GM12891 (cell line): ENCODE measurements at places on chromosomes 11 and 22.

DNA sequence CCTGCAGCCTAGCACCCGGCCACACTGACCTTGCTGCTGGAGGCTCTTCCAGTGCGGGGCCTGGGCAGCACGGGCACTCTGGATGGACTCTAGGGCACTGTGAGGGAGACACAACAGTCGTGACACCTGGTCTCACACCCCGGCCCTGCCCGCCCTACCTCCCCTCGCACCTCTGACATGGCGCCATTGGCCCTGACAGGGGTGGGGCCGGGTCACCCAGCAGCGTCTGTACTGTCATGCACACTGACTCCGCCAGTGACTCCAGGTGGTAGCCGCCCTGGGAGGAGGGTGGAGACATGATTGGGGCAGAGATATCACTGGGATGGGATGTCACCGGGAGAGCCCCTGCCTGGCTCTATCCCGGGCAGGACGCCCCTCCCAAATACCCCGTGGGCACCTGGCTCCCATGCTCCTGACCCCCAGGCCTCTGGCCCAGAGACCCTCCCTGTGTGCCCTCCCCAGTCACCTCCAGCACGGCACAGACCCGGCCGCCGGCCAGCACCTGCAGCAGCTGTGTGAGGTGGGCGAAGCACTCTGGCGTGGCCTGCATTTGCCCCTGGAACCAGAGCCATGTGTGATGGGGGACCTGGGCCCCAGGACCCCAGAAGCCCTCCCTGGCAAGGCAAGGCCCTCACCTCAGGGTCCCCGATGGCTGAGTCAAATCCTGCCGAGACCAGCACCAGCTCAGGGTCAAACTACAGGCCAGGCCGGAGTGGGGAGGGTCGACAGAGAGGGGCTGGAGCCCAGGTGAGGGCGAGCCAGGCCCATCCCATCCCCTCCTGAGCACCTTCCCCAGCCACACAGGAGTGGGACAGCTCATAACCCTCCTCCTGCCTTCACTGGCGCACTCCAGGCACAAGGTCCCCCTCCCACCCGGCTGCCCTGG lies 2.6 kb downstream of the HDAC10 start:
- DNase-seq = no peak

DNA sequence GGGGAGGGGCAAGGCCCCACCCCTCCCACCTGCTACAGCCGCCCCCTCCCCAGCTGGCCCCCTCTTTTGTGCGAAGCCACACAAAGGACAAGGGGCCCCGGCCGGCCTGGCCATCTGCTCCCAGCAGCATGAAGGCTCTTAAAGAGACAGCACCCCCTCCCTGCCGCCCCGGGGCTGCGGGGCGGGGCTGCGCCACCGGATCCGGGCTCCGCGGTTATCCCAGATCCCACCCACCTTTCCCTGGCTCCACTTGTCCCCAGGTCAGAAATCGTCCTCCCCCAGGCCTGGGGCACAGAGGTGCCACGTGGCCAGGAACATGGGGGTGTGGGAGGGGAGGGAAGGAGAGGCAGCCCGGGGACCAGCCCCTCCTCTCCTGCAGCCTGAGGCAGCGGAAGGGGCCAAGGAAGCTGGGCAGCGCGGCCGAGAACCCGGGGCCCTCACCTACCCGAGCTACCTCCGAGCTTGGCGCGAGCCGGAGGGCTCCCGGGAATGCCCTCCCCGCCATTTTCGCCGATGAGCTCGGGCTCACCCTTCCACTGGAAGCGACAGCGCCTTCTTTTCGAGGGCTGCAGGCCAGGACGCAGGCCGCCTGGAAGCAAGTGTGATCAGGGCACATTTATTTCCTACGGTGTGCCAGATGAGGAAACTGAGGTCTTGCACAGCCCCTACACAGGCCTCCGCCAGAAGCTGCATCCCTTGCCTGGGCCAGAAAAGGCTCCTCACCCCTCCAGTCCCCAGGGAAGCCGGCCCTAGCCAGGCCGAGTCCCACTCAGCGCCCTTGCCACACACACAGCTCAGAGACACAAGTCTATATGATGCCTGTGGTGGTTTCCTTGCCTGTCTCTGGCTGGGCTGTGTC lies 2.5 kb upstream of the RCOR2 start:
- no peak for DNase-seq

DNA sequence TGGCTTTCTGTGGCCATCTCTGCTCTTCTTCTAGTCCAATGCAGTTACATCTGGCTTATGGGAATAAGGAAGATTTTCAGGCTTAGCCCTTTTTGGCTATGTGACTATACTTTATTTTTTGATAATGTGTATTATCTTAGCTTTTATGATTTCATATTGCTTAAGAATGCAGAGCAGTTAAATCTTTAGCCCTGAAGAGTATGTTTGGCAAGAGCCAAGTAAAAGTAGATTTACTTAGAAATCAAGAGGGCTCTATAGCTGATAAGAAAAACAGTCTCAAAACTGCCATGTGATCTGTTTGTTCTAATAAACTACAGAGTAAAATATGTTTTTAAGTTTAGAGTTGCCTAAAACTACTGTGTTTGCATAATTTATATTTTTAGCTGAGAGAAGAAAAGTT lies 61.2 kb downstream of the RNF169 start:
- DNase-seq = no peak

DNA sequence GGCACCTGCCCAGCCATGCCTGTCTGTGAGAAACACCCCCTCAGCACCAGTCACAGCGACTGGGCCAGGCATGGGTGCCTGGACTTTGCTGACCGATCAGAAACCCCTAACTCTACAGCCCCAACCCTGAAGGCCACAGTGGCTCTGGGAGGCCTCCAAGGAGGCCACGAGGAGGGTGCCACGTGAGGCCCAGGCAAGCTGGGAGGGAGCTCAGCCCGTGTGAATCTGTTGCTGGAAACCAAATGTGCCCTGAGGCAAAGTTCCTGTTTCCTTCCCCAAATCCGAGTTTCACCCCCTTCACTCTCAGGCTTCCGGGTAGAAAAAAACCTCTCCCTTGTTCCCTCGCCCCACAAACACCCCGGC lies 1.3 kb downstream of the UNC93B1 start:
- no peak for DNase-seq

- no peak for DNase-seq
Observed at GRCh38 chr11:64001484-64002420, 15.5 kb downstream of the OTUB1 start.

DNA sequence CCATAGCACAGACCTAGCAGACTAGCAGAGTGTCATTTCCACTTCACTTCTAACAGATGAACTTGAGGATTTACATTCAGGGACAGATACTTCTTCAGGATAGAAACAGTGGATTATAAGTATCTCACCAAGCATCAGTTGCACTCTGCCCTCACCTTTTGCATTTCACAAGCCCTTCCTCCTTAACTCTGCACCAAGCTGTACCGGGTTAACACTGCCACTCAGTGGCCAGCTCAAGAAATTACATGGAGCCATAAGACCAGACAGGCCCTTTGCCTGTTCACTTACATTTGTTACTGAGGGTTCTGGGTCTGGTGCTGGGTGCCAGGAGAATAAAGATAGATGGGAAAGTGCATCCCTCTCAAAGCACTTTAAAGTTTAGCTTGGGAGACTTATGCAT lies 309.8 kb downstream of the SHANK2 start:
- no peak for DNase-seq

DNA sequence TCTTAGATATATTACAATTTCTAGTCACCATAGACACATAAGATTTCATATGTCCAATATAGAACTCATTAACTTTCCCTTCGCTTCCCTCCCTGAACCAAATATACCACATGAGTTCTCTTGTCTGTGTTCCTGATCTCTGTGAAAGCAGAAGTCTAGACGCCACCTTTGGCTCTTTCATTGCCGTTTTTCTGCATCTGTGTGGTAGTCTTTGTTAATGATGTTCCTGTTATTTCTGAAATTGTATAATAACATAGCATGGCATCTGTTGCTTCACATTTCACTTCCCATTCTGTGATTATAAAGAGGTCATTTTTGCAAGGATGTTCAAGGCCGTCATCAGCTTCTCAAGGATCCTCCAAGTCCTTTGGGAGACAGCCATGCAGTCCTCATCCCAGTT lies 58.5 kb downstream of the NCAM1 start:
- DNase-seq = no peak

DNA sequence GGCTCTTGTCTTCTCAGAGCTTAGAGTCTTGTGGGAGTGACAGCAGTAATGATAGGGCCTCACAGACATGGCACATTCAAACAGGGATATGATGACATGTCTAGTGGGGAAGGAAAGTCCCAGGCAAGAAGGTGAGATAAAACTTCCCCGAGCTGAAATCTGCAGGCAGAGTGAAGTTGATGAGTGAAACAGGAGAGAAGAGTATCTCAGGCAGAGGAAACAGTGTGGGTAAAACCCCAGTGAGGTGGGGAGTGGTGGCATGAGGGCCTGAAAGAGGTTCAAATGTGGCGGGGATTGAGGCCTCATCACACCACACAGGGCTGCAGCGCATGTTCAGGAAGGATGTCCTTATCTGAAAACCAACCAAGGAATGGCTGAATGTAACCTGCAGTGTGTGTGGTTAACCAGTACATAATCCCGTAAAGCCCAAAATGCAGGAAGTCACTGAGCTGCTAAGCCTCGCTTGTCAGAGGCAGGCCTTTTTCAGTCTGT lies 153.8 kb upstream of the E2F8 start:
- DNase-seq = no peak

DNA sequence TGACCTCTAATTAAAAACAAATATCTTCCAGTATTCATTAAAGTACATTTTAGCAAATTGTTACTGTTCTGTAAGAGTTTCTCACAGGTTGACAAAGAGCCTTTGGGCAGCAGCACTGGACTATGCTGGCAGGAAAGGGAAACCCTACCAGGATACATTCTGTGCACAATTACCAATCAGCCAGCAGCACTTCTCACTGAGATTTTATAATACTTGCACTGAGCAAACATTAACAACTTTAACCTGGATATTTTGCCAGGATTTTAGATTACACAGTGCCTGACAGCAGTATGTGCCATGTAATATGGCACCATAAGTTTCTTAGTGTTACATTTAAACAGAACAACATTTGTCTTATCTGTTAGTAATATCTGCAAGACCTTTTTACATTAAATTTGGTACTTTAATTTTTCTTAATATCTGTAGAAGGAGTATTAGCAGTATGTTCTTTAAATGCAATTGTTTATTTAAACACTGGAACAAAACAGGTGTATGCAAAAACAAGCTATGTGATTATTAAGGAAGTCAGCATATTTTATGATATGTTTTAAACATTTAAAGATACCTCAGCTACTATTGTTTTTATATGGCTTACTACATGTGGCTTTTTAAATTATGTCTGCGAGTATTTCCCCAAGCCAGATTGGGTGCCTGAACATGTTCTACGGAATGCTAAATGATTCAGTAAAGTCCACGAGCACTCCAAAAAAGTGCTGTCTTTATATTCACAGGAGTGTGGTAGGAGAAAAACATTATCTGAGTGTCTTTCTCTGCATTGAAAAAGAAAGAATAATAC lies 699.0 kb upstream of the LUZP2 start:
- DNase-seq = no peak

- DNase-seq = no peak
Observed at GRCh38 chr22:25689631-25690030, 52.4 kb upstream of the MYO18B start.

GRCh38 chr11:35764417-35764816 lies 101.8 kb downstream of the TRIM44 start:
- no peak for DNase-seq

DNA sequence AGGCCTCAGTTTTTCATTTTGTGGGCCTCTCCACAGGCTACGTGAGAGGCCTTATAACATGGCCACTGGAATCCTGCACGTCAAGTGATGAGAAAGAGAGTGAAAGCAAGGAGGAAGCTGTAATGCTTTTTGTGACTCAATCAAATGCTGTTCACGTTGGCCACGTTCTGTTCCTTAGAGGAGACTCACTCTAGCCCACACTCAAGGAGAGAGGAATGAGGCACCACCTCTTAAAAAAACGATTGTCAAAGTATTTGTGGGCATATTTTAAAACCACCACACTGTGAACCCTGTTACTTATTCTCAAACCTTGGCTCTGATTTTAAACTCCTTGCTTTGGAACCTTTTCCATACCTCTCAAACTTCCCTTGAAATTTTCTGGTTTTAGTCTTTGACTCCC lies 705.0 kb downstream of the NELL1 start:
- DNase-seq = no peak

GRCh38 chr11:18907391-18907790 lies 31.8 kb downstream of the MRGPRX1 start:
- DNase-seq = no peak

GRCh38 chr11:102448869-102449224 lies 3.7 kb downstream of the TMEM123 start:
- DNase-seq = no peak

GRCh38 chr22:30856741-30857502 lies 111.7 kb downstream of the MORC2 start:
- no peak for DNase-seq

DNA sequence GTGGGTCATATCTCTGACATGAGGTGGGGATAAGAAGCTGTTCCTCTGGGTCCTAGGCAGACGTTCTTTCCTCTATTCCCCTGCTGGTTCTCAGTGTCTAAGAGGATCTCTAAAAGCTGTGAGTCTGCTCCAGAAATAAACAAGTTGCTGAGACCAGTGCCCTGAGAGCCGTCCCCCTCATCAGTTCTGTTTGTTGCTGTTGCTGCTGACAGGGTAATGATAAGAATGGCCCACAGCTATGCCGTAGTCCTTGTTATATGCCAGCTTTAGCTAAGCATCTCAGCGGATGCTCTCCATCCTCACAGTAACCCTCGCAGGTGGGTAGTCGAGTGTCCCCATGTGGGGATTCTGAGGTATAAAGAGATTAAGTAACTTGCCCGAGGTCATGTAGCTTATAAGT lies 23.5 kb upstream of the ST14 start:
- no peak for DNase-seq

GRCh38 chr11:6737872-6738466 lies 33.8 kb downstream of the OR2AG2 start:
- peak; percentile 8 for DNase-seq

DNA sequence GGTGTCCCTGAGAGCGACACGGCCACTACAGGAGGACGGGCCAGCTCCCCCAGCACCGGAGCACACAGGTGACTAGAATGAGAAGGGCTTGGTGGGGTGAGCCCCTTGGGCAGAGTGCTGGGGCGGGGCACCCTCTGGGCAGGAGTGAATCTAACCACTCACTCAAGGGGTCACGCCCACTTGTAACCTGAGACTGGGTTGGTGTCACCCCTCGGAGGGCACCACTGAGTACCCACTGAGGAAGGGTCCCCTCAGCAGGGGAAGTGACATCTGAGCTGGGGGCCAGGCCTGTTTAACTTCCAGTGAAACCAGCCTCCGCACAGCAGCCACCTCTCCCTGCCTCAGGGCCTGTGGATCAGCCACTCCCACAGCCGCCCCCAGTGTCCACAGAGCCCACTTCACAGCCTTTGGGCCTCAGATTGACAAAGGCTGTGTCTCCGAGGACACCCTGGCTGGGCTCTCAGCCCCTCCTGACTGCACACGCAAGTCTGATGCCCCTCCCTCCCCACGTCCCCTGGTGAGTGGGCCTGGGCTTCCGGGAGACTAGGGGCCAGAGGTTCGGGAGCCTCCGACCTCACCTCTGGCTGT lies 5.6 kb downstream of the GATD1 start:
- no peak for DNase-seq

DNA sequence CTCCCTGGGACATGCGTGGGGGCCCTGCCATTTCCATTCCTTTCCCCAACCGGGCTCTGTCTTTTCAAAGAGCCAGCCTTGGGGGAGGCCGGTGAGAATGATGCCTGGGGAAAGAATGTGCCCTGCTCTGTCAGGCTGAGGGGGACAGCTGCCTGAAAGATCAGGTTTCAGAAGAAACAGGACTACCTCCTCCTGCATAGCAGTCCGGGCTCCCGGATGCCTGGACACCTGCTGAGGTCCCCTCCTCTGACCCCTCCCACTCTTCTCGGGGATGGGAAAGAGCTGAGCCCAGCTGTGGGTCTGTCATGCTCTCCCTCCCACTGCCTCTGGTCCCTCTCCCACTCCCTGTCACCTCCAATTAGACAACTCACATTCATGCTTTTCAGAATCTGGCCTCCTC lies 41.8 kb upstream of the CDON start:
- DNase-seq = no peak

GRCh38 chr11:47512701-47513100 lies 40.2 kb downstream of the CELF1 start:
- DNase-seq = no peak
